ENCODE measurements at places on chromosomes 16 and 17.

GRCh38 chr16:13781575-13782338 is 138.2 kb upstream of the ERCC4 start:
- no peak for DNase-seq

DNA sequence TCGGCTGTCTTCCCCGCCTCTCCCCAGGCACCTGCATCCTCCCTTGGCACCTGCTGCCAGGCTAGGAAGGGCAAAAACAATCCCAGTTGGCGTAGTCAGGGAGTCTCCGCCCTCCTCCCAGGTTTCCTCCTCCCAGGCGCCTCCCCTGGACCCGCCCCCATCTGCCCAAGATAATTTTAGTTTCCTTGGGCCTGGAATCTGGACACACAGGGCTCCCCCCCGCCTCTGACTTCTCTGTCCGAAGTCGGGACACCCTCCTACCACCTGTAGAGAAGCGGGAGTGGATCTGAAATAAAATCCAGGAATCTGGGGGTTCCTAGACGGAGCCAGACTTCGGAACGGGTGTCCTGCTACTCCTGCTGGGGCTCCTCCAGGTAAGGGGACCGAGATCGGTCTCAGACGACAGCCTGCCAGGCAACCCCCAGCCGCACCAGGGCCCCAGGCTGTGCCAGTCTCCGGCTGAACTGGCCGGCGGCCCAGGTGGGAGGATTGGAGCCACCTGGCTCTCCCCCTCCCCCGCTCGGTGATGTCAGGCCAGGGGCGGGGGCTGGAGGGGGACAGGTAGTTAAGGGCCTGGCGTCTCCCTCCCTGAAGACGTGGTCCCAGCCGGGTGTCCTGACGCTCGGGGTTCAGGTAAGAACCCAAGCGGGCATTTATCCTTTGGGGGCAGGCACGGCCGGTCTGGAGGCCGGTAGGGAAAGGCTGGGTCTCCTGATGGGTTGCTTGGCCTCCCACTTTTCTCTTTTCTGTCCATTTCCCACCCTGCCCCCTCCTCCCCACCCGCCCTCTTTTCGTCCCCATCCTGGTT is at the start of gene GRB7:
Gene GRB7 (plus strand): TSS at position 179 of the 808 bp plus-strand sequence. CDS start 4,364 bp downstream, outside the sequence.
- no peak for DNase-seq

DNA sequence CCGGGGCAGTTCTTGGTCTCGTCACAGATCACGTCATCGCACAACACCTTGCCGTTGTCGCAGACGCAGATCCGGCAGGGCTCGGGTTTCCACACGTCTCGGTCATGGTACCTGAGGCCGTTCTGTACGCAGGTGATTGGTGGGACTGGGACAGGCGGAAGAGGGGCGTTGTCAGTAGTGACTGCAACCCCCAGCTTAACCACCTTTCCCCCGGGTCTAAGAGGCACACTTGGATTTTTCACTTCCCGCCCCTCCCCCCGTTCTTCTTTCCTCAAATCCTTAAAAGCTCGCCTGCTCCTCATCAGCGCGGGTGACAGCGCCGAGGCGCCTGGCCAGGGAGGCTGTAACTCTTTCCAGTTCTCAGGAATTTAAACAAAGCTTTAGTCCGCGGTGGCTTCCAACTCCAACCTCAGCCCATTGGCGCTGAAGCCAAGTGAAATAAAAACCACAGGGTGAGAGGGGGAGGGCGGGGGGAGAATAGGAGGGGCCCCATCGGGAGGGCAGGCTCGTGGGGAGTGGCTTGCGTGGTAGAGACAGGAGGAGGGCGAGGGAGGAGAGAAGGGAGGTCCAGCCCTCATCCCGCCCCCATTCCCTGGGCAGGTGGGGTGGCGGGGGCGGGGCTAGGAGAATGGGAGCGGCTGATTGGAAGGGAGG is 1.5 kb downstream of the COL1A1 start:
- no peak for DNase-seq

DNA sequence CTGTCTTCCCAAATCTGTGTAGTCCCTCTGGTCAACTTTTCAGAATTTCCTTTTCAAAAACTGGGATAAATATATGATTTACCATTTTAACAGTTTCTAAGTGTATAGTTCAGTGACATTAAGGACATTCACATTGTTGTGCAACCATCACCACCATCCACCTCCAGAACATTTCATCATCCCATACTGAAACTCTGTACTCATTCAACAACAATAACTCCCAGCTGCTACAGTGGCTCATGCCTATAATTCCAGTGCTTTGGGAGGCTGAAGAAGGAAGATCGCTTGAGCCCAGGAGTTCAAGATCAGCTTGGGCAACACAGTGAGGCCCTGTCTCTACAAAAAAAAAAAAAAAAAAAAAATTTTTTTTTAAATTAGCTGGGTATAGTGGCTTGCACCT is 131.0 kb downstream of the AATF start:
- DNase-seq = peak; percentile 72

- no peak for DNase-seq
Observed at GRCh38 chr16:72301523-72302236, 129.7 kb upstream of the PMFBP1 start.

GRCh38 chr17:74543891-74544760 is 1.8 kb downstream of the CD300C start:
- DNase-seq = no peak

- DNase-seq = no peak
Observed at GRCh38 chr16:72474501-72475123, 302.7 kb upstream of the PMFBP1 start.

DNA sequence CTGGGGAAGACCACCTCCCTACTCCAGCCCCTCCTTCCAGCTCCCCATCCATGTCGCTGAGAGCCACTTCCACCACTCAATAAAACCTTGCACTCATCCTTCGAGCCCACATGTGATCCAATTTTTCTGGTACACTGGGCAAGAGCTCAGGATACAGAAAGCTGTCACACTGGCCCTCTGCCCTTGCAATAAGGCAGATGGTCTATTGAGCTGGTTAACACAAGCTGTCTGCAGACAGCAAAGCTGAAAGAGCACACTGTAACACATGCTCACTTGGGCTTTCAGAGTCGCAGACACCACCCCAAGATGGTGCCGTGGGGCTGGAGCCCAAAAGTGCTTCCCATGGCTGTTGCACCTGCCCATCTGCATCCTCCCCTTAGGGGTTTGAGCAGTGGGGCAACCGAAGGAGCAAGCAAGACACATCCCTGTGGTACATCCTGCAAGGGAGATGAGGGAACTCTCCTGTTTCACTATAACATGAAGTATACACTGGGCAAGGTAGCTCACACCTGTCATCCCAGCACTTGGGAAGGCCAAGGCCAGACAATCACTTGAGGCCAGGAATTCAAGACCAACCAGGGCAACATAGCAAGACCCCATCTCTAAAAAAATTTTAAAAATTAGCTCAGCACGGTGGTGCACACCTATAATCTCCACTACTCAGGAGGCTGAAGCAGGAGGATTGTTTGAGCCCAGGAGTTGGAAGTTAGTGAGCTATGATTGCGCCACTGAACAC is 52.8 kb upstream of the C17orf78 start:
- no peak for DNase-seq

DNA sequence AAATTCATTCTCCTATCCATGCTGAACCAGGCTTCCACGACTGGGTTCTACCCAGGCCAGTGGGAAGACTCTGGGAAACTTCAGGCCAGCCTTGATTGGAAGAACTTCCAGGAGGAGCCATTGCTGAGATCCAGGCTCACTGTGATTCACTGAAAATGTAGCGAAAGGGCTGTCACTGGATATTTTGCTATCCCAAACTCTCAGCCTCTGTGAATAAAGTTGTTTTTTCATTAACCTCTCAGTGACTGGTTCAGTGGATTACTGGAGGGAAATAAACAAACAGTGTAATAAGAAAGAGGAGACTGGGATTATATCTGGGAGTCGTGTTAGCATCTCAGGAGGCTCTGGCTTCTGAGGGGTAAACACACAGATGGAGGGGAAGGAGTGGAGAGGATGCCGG is 3.1 kb downstream of the FOXL1 start:
- no peak for DNase-seq

DNA sequence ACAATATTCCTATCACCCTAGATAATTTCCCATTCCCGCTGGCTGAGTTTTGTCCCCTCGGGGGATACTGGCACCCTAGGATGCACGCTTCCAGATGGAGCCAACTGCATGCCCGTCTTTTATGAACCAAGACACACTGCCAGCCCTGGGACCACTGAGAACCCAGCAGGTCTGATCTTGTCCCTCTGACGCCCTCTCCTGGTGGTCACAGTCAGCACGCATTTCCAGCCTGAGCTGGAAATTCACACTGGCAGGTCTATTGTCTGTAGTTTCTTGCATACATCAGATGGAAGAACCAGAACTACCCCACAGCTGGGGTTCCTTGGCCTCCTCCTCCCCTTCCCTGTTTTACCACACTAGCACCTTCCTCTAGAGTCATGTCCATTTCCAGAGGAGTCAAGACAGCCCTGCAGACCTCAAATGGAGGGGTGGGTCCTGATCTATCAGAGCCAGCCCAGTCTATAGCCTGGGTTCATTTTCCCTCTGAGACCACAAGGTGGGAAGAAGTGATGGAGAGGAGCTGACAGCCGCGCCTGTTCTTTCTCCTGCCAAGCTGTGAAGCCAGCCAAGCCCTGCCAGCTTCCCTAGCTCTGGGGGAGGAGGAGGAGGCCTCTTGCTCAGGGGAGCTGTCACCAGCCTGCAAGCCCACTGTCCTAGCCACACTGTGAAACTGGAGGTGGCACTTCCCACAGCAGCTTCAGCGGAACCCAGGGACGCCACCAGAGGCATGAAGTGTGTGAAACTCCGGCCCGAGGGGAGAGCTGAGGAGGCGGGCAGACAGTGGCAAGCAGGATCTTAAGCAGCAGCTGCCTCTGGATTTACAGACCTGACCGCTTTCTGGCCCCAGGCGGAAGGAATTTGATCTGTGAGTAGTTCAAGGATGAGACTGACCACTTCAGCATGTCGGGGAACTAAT is 29.3 kb downstream of the MXRA7 start:
- peak; percentile 45 for DNase-seq

GRCh38 chr16:17556276-17557052 is 85.7 kb upstream of the XYLT1 start:
- peak; percentile 18 for DNase-seq

- no peak for DNase-seq
Observed at GRCh38 chr17:11238705-11239104, 2.3 kb upstream of the SHISA6 start.

DNA sequence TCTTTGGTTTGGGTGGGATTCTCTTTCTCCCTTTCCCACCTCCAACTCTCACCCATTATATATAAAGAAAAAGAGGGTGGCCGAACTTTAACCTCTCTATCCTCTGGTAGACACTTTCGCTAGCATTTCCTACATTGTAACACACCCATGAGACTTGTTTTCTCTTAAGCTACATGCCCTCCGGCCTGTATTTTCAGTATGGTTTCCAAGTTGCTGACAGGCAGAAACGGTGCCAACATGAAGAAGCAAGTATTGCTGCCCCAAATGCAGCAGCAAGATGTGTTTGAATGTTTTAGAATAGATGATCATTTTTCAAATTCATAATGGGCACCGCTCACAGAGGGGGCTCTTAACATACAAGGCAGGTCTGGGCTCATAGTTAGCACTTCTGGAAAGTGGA is 18.7 kb upstream of the CYB5B start:
- DNase-seq = no peak

GRCh38 chr17:79777894-79778503 is at the start of gene CBX2:
CBX2 (plus strand) TSS chr17:79778148; CDS start chr17:79778236, 88 bp downstream.
- DNase-seq = peak; percentile 55

- DNase-seq = no peak
Observed at GRCh38 chr16:85252014-85252413, 139.7 kb upstream of the CIBAR2 start.

- no peak for DNase-seq
Observed at GRCh38 chr16:11171757-11172299, 84.2 kb downstream of the SOCS1 start.

- no peak for DNase-seq
Observed at GRCh38 chr17:10280068-10280467, 81.7 kb upstream of the GAS7 start.

- DNase-seq = no peak
Observed at GRCh38 chr17:29085223-29085622, 42.3 kb downstream of the PIPOX start.

GRCh38 chr16:23505180-23505665 is 5.1 kb downstream of the GGA2 start:
- no peak for DNase-seq

GRCh38 chr16:86536621-86537020 is 18.4 kb downstream of the MTHFSD start:
- no peak for DNase-seq

DNA sequence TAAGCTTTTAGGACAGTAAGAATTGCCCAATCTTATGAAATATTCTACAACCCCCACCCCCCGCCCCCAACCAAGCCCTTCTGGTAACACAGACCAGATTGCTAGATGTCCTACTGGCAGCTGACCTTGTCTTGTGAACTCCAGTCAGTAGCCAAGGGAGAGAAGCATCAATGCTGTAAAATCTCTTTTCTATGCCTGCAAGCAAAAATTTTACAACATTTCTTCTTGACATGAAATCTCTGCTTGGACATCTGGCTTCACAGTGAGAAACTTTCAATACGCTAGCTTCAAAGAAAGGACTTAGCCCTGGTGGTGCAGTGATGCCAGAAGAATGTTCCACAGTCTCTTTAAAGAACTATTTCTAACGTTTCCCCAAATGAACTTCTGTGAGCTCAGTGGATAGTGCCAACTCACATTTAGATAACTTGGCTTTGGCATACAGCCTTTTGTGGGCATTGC is 169.3 kb upstream of the AXIN2 start:
- DNase-seq = no peak

DNA sequence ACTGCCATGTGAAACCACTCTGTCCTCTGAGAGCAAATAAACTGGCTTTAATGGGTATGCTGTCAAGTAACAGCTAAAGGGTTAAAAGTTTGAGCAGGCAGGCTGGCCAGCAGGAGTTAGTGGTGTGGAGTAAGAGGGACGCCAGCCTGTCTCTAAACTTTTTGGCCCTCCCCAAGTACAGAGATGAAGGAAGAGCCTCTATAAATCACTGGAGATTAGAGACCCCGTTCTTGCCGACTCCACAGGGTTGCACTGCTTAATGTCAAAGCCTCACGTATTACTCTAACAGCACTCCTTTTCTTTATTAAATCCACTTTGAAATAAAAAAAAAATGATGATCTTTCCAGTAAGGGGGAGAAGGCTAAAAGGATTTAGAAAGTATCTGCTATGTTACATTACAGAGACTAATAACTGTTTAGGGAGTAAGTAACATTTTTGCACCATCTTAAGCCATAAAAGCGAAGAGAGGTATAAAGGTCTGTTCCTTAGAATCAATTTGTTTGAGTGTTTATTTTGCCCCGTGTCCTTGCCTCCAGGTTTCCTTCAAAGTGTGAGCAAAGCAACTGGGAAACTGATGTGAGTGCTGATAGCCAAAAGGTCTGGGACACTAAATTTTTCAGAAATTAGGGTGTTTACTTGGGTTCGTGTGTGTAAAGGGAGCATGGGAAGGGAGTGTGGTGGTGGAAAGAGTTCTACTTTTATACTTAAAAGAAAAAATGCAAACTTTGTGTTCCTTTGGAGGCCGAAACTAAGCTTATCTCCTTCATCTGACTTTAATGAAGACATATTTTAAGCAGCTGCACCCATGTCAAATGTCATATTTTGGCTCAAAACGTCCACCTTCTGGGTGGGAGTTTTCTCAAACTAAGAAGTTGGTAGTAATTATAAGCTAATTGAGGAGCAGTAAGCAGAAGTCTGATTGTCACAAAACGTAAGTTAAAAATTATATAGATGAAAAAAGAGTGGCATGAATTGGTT is 109.9 kb upstream of the TBX2 start:
- no peak for DNase-seq

- no peak for DNase-seq
Observed at GRCh38 chr17:40352237-40352778, 12.2 kb downstream of the GJD3 start.

GRCh38 chr16:54066451-54067105 is 220.0 kb downstream of the IRX3 start:
- DNase-seq = no peak

GRCh38 chr17:63262751-63263476 is 183.2 kb downstream of the CYB561 start:
- DNase-seq = no peak

GRCh38 chr16:5874899-5875298 is 777.3 kb upstream of the EEF2KMT start:
- no peak for DNase-seq
